Progenitor cell of endocrine pancreas (in vitro differentiated cells): ENCODE measurements at places on chromosomes 6 and 20.

- H3K4me3 ChIP-seq: peak overlapping the region; percentile 1
- H3K4me1 ChIP-seq: peaks cover 19% of the 10 kb centered on the region
- DNase-seq: no peak
- peaks cover 13% of the 10 kb centered on the region for H3K27me3 ChIP-seq
- peak overlapping the region; percentile 25 for H3K27ac ChIP-seq
- no peaks in the 10 kb centered on the region for H3K36me3 ChIP-seq
Measured at GRCh38 chr6:166194914-166195859, 27.5 kb upstream of the TBXT start.

DNA sequence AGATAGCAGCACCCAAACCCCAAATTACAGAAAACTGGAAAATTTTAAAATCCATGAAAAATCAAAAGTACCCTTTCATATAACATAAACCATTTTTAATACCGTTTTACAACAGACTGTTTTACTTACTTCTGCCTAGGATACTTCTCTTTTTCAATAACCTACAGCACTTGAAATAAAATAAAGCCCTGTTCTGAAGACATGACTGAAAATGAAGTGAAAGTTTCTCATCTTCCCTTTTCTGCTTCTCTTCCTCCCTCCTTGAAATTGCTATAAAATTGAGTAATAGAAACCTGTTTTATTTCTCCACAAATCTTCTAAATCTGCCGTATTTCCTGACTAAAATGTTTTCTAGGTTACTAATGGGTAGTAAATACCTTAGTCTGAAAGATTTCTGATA is 20.3 kb downstream of the MMS22L start:
- H3K4me1 ChIP-seq: no peaks in the 10 kb centered on the region
- DNase-seq: no peak
- H3K27me3 ChIP-seq: no peaks in the 10 kb centered on the region
- H3K27ac ChIP-seq: no peak overlapping the region
- H3K4me3 ChIP-seq: no peak overlapping the region

DNA sequence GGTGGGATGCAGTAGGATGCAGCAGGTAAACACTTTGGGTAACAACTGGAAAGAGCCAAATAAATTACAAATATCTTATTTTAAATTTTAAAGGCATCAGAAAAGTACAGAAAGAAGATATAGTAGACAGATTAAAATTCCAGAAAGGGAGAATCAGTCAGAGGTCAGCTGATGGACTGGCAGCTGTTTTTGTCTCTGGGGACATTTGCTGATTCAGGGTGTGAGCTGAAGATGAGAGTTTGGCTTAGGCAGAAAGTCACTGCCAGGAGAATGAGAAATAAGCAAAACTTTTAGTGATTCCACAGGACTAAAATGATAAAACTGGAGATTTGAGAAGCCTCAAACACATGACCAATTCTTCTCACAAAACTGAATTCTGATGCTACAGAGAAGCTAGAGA is 39.5 kb downstream of the AHI1 start:
- H3K36me3 ChIP-seq: peaks cover 6% of the 10 kb centered on the region
- no peak for DNase-seq
- H3K4me1 ChIP-seq: peaks cover 4% of the 10 kb centered on the region
- H3K4me3 ChIP-seq: no peak overlapping the region
- no peak overlapping the region for H3K27ac ChIP-seq

DNA sequence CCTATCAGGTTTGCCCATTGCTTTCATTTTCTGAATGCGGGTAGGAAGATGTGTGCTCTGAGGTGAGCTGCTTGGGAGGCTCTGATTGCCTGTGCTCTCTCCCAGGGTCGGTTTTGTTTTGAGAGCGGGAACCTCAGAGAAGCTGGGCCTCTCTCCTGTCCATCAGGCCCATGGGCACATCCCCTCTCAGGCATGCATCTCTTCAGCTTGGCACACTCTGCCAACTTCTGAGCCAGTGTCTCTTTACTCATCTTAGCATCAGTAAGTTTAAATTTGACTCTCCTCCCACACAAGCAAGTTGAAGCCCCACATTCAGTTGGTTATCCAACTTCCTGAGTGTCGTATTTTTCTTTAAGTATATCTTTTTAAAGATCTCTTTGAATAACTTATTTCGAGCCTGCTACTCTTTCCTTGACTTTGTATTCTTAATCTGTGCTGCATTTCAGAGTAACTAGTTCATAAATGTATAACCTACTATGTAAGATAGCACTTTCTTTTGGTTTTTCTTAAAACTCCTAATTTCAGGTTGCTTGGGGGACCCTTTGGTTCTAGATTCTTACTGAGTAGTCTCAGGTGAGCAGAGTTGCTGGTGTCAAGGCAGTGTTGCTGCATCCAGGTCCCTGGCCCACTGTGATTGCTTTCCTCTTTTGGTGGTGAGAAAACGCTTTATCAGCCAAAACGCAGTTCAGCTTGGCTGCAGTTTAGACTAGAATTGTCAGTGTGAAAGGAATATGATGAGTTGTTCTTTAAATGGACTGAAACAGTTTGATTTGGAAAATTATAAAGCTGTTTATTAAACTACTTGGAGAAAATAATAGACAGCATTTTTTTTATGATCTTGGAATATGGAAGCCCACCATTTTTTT is 54.8 kb downstream of the SNX9 start:
- peaks cover 36% of the 10 kb centered on the region for H3K36me3 ChIP-seq
- no peaks in the 10 kb centered on the region for H3K27me3 ChIP-seq
- H3K27ac ChIP-seq: no peak overlapping the region
- H3K4me1 ChIP-seq: peaks cover 26% of the 10 kb centered on the region
- H3K4me3 ChIP-seq: no peak overlapping the region

GRCh38 chr20:32455171-32455900 is 97.2 kb downstream of the ASXL1 start:
- no peak for DNase-seq
- H3K4me1 ChIP-seq: peaks cover 18% of the 10 kb centered on the region
- H3K36me3 ChIP-seq: peaks cover 13% of the 10 kb centered on the region
- no peaks in the 10 kb centered on the region for H3K27me3 ChIP-seq

DNA sequence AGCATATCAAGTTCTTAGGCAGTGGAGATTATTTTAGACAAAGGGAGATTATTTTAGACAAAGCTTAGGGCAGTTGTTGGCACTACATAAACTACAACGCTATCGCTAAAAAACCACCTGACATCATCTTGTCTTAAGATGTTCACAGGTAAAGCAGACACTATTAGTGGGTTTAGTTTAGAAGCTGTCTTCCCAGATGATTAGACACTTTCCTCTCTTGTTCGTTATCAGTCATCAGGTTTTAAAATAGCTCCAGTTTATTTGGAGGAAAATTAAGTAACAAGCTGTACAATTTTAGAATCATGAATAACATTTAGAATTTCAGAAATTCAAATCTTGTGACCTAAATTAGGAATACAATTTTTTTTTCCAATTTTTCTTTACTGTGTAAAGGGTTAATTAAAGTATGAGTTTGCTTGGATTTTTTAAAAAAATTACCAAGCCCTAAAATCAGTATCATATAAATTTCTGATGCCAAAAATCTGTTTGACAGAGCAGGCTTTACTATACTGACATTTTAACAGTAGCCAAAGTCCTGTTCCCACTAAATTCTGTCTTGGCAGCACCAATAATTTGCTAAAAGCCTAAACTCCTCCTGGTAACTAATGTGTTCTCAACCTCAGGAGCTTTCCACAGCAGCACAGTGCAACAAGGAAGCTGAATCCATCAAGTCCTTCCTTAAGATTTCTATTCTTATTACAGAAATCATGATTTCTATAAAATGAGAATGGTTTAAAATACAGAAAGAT is 109.0 kb downstream of the HIVEP2 start:
- H3K4me3 ChIP-seq: no peak overlapping the region
- H3K27me3 ChIP-seq: no peaks in the 10 kb centered on the region
- no peaks in the 10 kb centered on the region for H3K36me3 ChIP-seq

GRCh38 chr6:72968704-72969103 is 256.6 kb downstream of the KHDC1L start:
- no peaks in the 10 kb centered on the region for H3K27me3 ChIP-seq
- H3K4me1 ChIP-seq: no peaks in the 10 kb centered on the region
- H3K27ac ChIP-seq: no peak overlapping the region
- no peak for DNase-seq
- H3K4me3 ChIP-seq: no peak overlapping the region
